Hindlimb muscle (tissue), 1 donor: ENCODE measurements at places on chromosomes 1 and 21.

DNA sequence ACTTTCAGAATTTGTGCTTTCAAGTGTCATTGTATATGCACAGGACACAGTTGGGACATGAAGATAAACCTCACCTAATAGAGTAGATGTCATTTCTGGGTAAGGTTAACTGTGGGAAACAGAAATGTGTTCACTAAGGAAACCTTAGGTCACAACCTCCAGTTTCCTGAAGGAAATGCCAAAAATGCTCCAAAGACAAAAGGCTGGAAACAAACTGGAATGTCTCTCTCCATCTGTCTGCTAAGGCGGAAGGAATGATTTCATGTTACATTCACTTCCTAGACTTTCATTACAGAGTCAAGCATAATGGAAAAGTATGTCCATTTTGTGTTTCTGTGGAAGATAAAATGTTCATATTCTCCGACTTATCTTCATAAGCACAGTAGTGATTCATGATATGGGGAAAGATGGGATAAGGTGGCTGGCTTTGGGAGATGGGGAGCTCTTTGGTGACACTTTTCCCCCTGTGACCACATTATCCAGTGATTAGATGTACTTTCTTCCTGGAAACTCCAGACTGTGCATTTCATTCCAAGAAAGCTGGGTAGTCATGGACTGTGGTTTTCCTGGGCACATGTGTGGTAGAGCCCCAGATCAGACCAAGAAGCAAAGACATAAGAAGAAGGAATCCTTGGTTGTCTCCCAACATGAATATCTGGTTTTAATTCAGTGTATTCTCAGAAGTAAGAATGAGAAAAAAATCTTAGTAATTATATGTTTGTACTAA is 5.7 kb downstream of the S1PR1 start:
- no peak for DNase-seq

- DNase-seq: peak; percentile 64
Observed at GRCh38 chr1:171257607-171258076, 9.3 kb downstream of the FMO1 start.

- DNase-seq: no peak
Observed at GRCh38 chr1:3482378-3482849, 27.9 kb downstream of the ARHGEF16 start.

GRCh38 chr1:85321237-85321964 is 45.0 kb upstream of the BCL10 start:
- DNase-seq: no peak
